ENCODE measurements at places on chromosomes 4 and X.

GRCh38 chr4:183395395-183395794 is 49.0 kb upstream of the CDKN2AIP start:
- no peak for DNase-seq

DNA sequence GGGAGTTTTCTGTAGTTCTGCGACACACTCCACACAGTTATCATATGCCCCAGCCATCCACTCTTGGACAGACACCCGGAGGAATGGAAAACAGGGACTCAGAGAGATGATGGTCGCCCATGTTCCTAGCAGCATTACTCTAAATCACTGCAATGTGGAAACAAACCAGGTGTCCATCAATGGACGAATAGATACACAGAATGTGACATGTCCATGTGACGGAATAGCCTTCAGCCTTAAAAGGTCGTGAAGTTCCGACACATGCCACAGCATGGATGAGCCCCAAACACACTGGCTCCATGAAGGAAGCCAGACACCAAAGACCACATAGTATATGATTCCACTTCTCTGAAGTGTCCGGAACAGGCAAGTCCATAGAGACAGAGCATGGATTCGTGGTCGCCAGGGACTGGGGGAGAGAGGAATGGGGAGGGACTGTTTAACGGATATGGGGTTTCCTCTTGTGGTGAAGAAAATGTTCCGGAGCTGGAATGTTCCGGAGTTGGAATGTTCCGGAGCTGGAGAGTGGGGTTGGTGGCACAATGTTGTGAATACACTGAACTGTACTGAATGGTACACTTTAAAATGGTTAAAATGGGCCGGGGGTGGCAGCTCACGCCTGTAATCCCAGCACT is 28.7 kb upstream of the AFAP1 start:
- no peak for DNase-seq

DNA sequence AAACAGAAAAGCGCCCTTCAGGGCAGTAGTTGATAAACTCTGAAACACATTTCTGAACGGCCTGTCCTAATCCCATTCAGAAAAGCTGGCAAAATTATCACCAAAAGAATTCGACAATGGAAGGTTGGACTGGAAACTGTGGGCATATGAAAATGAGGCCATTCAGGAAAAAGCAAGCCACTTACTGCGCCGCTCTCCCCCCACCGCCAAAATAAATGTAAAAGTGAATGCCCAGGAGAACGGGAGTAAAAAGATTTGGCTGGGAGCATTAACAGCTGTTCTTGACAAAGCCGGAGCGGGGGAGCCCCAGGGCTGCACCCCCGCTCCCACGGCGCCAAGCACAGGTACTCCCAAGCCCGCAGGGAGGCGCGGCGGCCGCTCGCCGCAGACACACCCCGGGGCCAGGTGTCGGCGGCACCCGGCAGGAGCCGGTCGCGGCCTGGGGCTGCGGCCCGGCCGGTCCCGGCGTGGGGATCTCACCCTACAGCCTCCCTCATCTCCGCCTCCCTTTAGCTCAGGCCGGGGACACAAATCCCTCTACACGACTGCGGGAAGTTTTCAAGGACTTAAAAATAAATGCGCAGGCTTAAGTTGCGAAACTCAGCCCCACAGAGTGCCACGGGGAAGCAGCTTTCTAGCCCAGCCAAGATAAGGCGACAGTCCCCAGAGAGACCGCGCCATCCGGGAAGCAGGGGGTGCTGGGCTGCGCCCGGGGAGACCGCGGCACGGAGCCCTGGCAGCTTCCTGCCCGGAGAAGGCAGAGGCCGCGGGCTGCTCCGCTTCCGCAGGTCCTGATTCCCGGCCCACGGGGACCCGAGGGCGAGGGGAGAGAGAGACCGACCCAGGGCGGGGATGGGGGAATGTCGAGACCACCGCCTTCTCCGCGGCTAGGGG is 593 bp downstream of the SH3RF1 start:
- peak; percentile 38 for DNase-seq

GRCh38 chr4:48067536-48067935 is 51.0 kb downstream of the NIPAL1 start:
- DNase-seq, result no peak

DNA sequence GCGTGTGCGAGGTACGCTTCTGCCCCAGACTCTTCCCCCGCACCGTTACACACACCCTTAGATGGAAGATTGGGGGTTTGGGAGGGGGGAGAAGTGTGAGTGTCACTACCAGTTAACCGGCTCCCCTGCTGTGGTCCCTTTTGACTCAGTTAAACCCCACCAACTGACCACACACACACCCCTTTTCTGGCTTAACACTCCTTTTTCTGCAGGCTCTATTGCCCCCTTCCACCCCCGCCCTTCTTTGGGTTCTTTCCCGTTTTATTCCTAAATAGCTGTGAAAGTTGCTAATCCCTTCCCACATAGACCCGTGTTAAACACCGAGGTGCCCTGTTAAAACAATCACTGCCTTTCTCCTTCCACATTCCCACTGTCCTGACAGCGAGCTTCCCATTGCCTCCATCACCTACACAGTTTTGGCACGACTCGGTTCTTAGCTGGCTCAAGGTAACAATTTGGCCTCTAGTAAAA is 3.7 kb upstream of the NR3C2 start:
- peak; percentile 34 for DNase-seq

GRCh38 chrX:77595848-77596247 is 148.7 kb downstream of the FGF16 start:
- no peak for DNase-seq

GRCh38 chr4:25792200-25792791 is 70.5 kb downstream of the SEL1L3 start:
- DNase-seq, result no peak

DNA sequence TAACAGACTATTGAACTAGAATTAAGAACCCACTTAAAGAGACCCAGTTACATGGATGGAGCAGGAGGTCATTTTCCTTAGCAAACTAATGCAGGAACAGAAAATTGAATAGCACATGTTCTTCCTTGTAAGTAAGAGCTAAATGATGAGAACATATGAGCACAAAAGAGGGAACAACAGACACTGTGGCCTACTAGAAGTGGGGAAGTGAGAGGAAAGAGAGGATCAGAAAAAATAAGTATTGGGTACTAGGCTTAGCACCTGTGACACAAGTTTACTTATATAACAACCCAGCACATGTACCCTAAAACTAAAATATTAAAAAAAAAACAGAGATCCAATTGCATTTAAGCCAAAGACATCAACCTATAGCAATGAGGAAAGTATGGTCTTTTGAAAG is 26.2 kb downstream of the ARAP2 start:
- DNase-seq, result peak; percentile 70
